Uterus (tissue), 4 donors: ENCODE measurements at places on chromosomes 12 and 14. TPM values are rescaled to one million over a fixed set of nuclear protein-coding genes. Genes with fewer than 3 reads are reported as not detected.

DNA sequence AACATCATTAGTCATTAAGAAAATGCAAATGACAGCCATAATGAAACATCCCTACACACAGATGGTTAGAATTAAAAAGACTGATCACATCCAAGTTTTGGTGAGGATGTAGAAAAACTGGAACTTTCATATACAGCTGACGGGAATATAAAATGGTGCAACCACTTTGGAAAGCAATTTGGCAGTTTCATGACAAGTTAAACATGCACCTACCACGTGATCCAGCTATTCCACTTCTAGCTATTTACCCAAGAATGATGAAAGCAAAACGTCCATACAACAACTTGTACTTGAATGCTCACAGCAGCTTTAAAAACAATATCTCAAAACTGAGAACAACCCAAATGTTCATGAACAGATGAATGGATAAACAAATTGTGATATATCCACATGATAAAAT is 77.9 kb upstream of the AVPR1A start:
- no peak for DNase-seq

DNA sequence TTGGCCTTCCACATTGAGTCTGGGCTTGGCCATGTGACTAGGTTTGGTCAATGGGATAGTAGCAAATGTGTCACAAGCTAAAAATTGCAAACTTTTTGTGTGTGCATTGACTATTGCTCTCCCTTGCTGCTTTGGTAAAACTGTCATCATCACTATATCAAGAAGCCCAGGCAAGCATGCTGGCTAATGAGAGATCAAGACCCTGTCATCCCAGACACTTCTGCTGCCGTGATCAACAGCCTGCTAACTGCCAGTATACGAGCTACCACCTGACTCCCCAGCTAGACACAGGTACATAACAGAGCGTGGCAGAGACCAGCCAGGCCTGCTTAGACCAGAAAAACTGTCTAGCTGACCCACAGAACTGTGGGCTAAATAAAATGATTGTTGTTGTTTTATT is 456.7 kb upstream of the DCN start:
- no peak for DNase-seq

The C12orf54 gene
- total RNA-seq: not detected

DNA sequence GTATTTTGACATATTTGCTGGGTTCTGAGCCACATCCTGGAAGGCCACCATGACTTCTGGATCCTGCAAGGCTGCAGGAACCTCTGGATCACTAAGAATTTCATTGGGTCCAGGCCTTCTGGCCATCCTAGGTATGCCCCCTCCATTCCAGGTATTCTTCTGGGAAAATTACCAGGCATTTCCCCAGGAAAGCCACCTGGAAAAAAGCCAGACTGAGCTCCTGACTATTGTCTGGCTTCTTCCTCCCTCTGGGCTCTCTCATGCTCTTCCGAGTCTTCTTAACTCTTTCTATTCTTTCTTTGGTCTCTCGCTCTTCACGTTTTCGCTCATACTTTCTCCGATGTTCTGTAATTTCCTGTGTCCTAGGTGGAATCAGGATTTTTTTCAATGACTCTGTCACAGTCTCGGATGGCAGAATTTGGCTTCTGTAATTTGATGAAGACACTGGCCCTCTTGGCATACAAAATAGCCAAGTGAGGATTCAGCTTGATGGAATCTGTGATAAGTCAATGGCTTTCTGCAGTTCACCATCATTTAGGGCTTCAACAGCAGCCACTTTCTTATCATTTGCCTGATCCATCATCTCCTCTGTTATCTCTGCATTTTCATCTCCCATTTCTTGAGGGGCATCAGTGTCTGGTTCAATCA is 42.6 kb downstream of the ATP23 start:
- no peak for DNase-seq

The CRADD gene
- total RNA-seq: 105 TPM

- no peak for DNase-seq
These were observed 24.3 kb downstream of the CEP170B start for GRCh38 chr14:104889375-104889757.

DNA sequence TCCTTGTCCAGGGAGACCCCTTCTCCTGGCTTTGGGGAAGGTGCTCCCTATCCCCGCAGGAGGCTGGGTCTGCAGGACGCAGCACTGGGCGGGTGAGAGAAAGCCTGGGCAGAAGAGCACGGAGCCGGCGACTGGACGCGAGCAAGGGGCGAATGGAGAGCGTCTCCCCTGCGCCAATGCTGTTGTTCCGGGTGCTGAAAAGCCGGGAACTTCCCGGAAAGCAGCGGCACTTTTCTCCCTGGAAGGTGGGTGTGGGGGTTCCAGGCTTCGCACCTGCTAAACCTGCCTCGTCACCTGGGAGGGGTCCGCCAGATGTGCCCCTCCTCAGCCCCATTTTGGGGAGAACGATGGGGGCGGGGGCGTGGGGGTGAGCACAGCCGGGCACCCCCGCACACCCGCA is 417.1 kb upstream of the TMTC1 start:
- no peak for DNase-seq

DNA sequence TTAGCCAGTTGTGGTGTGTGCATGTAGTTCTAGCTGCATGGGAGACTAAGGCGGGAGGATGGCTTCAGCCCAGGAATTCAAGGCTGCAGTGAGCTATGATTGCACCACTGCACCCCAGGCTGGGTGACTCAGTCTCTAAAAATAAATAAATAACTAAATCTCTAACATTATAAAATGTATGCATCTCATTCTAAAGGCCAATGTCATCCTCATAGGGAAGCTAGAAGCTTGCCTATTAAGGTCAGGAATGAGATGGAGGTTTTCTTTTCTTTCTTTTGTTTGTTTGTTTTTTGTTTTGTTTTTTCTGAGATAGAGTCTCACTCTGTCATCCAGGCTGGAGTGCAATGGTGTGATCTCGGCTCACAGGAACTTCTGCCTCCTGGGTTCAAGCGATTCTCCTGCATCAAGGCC is 48.8 kb upstream of the PAPLN start:
- DNase-seq: no peak

DNA sequence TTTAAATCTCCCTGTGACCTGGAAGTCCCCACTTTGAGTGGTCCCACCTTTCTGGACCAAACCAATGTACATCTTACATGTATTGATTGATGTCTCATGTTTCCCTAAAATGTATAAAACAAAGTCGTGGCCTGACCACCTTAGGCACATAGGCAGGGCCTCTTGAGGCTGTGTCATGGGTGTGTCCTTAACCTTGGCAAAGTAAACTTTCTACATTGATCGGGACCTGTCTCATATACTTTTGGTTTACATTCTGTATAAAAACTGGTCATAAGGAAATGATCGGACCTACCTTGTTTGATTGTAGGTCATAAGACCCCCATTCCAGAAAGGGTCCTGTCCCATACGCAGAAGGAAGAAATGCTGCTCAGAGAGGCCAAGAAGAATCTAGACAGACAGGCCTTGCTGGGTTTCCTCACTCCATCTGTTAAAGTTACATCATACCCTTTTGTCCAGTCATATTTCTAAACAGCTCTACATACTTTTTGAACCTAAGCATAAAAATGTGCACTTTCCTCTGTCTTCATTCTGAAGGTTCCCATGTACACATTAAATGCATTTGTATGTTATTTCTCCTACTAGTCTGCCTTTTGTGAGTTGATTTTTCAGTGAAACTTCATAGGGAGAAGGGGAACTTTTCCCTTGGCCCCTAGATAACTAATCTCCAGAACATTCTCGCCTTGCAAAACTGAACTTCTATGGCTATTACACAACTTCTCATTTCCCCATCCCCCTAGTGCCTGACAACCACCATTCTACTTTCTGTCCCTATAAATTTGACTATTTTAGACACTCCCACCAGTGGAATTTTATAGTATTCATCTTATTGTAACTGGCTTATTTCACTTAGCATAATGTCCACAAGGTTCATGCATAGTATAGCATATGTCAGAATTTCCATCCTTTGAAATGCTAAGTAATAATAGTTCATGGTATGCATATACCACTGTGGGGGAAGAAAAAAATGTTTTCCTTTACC is 30.2 kb upstream of the CPM start:
- DNase-seq: no peak

The HOXC10 gene
- 3.2 TPM for total RNA-seq

GRCh38 chr12:4089956-4090355 is 183.6 kb upstream of the CCND2 start:
- no peak for DNase-seq

DNA sequence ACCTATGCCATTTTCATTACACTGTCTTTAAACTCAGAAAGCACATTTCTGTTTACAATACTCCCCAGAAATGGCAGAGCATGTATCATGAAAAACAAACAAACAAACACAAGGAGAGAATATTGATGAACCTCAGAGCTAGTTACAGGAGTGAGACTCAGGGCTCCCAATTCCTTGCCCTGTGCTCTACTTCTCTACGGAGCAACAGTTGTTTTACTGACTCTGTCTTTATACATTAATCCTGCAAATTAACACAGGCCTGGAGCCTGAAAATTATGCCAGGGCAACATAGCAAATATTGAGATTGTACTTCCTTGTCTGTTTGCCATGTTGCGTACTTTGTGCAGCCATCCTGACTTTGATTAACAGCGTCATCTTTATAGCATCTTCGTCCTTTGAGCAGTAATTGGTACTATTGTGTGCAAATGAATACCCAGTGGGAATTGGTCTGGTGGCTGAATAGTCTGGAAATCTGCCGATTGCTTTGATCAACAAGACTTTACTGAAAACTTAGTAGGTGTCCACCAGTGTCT is 15.2 kb upstream of the AKAP6 start:
- DNase-seq: no peak

DNA sequence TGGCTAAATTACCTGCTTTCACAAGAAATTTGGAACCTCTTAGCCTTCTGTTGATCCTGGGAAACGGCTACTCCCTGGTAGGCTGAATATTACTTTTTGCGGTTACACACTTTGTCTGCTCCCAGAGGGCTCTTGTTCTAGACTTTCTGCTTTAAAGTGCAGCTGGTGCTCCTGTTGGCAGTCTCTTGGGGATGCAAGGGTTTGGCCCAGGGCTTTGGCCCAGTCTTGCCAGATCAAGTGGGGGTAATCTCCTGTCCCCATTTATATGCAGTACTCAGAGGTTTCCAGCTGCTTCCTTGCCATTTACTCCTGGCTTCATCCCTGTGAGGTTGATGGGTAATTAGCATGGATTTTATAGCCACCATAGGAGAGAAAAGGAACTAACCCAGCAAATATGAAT is 558.2 kb upstream of the MIS18BP1 start:
- no peak for DNase-seq

- no peak for DNase-seq
These were observed 200.4 kb downstream of the PTPRO start for GRCh38 chr12:15522574-15523187.

GRCh38 chr14:75554482-75554881 is 23.9 kb upstream of the FLVCR2 start:
- DNase-seq: no peak

GRCh38 chr14:72863216-72864006 is 30.5 kb downstream of the DPF3 start:
- DNase-seq: no peak

- DNase-seq: no peak
These were observed 997 bp downstream of the CYP27B1 start for GRCh38 chr12:57765698-57766463.

The DCTN2 gene
- total RNA-seq: 117 TPM

- DNase-seq: no peak
These were observed 4.8 kb upstream of the NGDN start for GRCh38 chr14:23464700-23465099.

DNA sequence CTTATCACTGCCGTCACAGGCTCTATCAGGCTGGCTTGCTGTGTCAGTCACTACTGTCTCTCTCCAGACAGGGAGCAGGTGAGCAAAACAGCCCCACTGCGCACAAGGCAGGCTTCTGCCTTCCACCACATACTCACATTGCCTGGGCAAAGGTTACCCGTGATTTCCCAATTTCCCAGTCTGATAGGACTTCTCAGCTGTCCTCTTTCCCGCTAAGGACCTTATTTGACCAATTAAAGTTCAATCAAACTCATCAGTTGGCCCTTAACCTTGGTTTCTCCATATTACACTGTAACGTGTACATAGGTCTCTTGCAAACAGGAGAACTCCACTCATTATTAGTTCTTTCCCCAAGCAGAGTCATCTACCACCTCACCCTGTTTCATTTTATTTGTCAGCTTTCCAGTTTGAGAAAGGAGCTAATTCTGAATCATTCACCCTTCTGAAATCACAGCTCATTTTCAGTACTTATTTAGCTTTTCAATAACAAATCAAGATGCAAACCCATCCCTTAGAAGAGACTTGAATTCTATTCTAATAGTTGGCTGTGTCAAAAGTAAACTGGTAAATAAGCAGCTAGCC is 170.8 kb downstream of the ESR2 start:
- DNase-seq: no peak

The TPH2 gene
- total RNA-seq: not detected

DNA sequence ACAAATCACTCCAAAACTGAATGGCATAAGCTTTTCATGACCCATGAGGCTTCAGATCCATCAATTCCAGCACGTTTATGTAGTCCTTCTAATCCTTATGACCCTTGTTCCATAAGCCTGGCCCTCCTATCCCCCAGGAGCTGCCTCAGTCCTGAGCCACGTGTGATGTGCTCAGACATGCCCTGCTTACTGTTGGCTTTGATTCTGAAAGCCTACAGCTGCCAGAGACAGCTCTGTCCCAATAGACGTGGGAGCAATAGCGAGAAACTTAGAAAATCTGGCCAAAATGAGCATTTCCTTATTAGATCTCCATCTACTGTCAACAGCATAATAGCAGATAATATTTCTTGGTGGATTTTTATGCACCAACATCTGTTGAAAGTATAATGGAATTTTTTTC is 33.2 kb downstream of the DUSP6 start:
- DNase-seq: no peak

GRCh38 chr14:89736881-89737280 is 217.6 kb downstream of the EFCAB11 start:
- no peak for DNase-seq

- DNase-seq: peak; percentile 57
These were observed 156.3 kb downstream of the TMX1 start for GRCh38 chr14:51396222-51396815.

The SLC6A15 gene
- 4.4 TPM for total RNA-seq

- DNase-seq: no peak
These were observed 20.5 kb downstream of the KITLG start for GRCh38 chr12:88559772-88560171.

DNA sequence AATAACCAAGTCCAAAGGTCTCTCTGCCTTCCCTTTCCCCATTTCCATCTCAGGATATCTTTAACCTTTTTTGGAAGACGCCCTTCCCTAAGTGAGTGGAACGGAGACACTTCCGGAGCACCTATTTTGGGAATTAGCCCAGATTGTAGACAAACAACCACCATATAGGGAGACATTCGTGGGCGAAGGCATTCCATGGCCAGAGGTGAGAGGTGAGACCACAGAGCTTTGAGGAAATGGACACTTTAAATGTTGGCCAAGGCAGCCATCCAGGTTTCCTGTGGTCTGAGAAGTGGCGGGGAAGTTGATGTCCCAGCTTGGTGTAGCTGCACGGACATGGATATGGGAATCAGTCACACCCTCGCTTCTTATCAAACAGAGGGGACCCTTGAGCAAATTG is 69.4 kb upstream of the BDKRB2 start:
- no peak for DNase-seq

- DNase-seq: no peak
These were observed 54.4 kb downstream of the ARL6IP4 start for GRCh38 chr12:123034865-123035264.

The PALS1 gene
- 24.0 TPM for total RNA-seq

- no peak for DNase-seq
These were observed 271.4 kb downstream of the RPS29 start for GRCh38 chr14:49314737-49315136.
